Activated CD4-positive, alpha-beta T cell treated with anti-CD3 and anti-CD28 coated beads for 1 hour (primary cell): ENCODE measurements at places on chromosomes 7 and 10.

DNA sequence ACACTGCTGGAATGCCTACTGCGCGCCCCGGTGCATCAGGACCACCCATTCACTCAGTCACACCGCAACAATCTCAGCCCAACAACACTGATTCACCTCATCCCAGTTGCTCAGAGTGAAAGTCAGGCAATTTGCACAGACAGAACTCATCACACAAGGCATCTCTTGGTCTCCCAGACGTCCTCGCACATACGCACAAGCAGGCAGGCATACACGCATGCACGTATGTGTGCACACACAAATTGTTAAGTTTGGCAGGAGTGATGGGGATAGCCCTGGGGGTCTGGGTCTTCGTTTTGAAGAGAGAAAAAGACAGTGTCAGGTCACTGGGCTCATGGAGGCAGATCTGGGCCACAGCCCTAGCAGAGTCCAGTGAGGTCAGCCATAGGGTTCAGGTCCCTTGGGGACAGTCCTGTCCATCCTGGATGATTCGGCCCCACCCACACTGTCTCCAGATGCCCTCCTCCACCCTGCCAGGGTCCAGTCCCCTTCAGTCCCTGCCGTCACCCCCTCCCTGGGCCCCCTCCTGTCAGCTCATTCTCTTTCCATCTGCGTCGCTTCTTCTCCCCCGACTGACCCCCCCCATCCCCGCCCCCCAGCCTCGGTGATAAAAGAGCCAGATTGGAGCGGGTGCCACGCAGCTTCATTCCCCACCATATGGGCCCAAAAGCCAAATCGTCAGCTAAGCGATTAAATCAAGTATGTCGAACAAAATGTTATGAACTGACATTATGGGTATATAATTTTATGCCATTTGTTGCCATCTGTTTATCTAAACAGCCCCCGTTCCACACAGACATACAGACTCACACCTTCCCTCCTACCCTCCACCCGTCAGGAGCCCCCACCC is 48.5 kb upstream of the SLF2 start:
- no peak for DNase-seq

- no peak for DNase-seq
These were observed 151.7 kb downstream of the CALN1 start for GRCh38 chr7:72260406-72260805.

DNA sequence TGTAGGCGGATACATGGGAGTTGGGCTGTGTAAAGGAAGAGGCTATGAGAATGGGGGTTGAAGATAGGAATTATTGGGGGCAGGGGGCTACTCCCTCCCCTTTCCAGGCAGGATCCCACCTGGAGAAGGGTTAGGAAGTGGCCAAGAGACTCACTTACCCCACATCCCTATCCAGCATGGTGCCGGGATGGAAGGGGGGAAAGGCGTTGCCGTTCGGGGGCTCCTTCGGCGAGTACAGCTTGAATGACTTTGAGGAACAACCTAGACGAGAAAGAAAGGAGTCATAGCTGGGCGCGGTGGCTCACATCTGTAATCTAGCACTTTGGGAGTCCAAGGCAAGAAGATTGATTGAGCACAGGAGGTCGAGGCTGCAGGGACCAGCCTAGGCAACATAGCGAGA is 8.9 kb downstream of the LDB1 start:
- no peak for DNase-seq

- DNase-seq: no peak
These were observed 79.2 kb upstream of the FRMD4A start for GRCh38 chr10:14409856-14410458.

GRCh38 chr10:13448216-13448615 is 80.6 kb downstream of the BEND7 start:
- no peak for DNase-seq

DNA sequence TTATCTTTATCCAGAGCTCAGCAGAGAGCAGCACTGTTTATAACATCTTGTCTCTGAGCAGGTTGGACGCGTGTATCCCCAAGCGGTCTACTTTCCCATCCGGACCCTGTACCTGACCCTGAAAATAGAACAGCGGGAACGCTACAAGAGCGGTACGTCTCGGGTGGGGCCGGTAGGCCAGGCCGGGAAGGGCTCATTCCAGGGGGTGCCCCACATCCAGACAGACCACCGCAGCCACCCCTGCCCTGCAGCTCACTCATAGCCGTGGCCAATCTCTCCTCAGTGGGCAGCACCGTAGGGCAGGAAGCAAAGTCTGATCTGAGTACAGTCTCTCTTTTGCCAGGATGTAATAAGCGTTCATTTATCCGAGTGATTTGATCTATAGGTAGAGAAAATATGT is 113.7 kb downstream of the TRRAP start:
- DNase-seq: no peak

GRCh38 chr7:69932034-69932628 is 333.9 kb downstream of the AUTS2 start:
- DNase-seq: no peak

DNA sequence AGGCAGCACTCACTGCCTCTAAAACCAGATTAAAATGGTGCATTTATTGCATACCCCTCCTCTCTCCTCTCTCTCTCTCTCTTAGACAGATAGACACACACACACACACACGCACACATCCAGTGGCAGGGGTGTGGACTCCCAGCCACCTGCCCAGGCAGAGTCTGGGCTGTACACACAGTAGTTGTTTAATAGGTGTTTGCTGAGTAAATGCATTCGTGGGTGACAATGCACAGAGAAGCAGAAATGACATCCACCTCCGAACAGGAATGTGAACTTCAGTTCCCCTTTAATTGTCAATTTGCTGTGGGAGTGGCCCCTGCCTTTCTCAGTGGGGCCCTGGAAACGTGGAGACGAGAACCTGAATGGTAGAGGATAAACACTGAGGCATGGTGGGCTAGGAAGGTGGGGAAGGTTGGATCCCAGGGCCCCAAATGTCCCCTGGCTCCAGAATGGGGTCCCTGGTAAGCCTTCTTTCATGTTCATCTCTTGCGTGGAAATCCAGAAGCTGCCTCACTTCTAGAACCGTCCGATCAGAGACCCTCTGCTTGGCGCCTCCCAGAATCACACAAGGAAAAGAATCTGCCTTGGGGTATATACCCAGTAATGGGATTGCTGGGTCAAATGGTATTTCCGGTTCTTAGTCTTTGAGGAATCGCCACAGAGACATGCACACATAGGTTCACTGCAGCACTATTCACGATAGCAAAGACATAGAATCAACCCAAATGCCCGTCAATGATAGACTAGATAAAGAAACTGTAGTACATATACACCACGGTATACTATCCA is 58.5 kb upstream of the ECHDC3 start:
- DNase-seq: no peak

GRCh38 chr7:112654322-112655216 is 135.6 kb downstream of the TMEM168 start:
- no peak for DNase-seq

GRCh38 chr7:111051832-111052231 is 39.1 kb upstream of the LRRN3 start:
- no peak for DNase-seq

DNA sequence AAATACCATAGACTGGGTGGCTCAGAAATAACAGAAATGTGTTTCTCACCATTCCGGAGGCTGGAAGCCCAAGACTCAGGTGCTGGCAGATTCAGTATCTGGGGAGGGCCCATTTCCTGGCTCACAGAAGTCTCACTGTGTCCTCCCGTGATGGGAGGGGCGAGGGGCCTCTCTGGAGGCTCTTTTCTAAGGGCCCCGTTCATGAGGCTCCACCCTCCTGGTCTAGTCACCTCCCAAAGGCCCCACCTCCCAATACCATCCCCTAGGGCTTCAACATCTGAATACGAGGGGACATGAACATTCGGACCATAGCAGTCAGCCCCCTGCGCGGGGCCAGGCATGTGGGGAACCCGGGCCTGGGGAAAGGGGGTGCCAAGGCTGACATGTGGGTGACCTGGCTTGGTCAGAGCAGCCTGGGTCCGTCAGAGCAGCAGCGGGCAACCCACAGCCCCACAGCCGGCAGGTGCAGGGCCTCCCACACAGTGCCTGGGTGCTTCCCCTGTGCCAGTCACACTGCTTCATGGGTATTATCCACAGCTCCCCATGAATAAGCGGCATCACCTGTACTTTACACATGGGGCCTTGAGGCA is 13.3 kb upstream of the CNPY1 start:
- no peak for DNase-seq

DNA sequence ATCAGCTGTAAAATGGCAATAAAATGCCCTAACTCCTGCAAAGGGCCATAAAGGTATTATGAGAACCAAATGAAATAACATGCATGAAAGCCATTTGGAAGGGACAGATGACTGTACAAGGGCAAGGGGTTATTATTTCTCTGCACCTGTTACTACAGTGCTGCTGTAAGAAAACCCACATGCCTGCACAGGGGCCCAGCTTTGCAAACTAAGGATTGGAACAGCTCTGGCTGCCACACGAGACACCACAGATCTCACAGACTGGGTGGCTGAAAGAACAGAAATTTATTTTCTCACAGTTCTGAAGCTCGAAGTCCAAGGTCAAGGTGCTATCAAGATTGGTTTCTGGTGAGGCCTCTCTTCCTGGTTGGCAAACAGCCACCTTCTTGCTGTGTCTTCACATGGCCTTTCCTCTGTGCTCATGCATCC is 409.0 kb upstream of the NRP1 start:
- DNase-seq: no peak

DNA sequence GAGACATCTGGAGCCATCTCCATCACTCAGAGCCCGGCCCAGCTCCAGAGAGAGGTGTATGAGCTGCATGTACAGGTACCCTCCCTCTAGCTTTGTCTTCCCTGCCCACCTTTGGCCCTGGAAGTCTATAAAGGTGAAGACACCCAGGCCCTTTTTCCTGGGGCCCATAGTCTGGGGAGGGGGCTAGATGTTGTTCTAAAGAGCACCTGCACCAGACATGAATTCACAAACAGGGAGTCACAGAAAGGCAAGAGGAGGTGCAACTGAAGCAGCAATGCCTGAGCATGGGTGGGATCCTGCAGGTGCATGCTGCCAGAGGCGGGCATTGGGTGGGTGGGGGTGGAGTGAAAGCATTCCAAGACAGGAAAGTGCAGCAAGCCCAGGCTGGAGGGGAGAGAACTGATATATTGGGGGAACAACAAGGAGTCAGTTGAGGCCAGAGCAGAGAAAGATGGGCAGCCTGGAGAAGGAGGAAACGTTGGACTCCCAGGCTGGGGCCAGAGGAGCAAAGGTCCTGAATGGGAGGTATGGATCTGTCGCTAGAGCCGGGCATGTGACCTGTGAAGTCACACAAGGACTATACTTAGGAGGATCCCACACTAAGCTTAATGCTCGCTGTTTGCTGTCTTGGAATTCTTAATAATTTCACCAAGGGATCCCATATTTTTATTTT is 11.7 kb downstream of the CDHR1 start:
- no peak for DNase-seq

- no peak for DNase-seq
These were observed 24.8 kb upstream of the FAM171A1 start for GRCh38 chr10:15395935-15396334.

DNA sequence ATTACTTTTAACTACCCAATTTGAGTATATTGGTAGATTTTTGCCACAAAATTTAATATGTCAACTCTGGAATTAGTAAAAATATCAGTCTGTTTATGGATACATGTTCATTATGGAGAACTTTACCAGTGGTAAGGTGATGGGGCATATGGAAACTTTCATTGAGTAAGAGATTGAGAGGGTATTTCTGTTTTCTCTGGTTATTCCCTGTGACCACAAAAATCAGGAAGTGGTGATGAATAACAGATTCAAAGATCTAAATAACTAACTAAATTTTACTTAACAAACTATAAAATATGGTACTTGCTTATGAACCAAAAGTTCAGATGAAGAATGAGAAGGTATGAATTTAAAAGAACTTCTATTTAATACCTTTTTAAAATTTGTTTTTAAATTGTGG is 22.1 kb upstream of the STEAP4 start:
- DNase-seq: no peak

DNA sequence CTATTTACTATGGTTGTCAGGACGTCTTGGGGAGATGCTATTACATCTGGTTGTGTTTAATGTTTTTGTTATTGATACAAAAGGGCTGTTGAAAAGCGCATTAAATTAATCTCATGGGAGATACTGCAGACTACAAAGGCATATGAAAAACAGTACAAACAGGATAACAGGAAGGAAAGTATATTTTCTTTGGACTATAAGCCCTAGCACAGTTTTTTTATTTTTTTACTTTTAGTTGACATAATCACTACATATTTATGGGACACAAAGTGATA is 341.3 kb downstream of the ARL4A start:
- no peak for DNase-seq
